ENCODE measurements at places on chromosomes 6 and 20.

GRCh38 chr20:40959325-40960092 is 69.1 kb upstream of the TOP1 start:
- DNase-seq = no peak

GRCh38 chr20:33670715-33671499 is 3.3 kb downstream of the NECAB3 start:
- no peak for DNase-seq

DNA sequence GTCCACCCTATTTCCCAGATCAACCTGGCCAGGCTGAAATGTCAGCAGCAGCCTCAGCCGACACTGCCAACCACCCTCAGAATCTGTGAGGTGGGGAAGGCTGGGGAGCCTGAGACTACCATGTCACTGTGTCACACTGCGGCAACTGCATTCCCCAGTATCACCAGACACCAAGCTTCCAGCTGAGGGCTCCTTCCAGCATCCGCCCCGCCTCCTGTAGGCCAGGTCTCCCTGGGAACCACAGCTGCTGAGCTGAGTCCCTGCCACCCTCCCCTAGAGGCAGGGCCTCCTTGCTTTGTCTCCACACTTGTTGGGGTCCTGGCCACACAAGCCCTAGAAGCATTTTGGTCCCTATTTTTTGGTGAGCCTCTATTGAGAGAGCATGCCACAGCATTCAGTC is 115.7 kb downstream of the UNC5CL start:
- no peak for DNase-seq

GRCh38 chr6:5866547-5867051 is 140.1 kb downstream of the NRN1 start:
- no peak for DNase-seq

GRCh38 chr20:24991897-24992486 is 559 bp downstream of the APMAP start:
- no peak for DNase-seq

- DNase-seq = no peak
Observed at GRCh38 chr20:5065166-5065878, 54.4 kb downstream of the PCNA start.

GRCh38 chr20:47300071-47300470 is 56.4 kb downstream of the ZMYND8 start:
- no peak for DNase-seq

DNA sequence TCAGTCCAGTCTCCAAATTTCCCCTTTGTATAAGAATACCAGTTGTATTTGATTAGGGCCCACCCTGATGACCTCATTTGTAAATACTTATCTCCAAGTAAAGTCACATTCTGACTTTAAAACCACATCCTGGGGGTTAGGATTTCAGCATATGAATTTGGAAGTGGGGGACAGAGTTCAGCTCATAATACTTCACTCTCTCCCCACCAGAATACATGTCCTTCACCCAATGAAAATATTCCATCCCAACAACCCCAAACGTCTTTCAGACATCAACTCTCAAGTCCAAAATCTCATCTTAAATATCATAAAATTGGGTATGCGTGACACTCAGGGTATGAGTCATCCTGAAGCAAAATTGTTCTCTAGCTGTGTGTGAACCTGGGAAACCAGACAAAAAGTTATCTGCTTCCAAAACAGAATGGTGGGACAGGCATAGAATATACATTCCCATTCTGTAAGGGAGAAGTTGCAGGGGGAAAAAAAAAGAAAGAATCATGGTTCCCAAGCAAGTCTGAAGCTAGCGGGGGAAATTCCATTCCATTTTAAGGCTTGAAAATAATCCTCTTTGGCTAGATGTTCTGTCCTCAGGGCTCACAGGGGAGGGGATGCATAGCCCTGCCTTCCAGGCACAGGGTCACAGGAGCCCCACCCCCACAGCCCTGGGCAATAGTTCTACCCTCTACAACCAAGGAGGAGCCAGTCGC is 113.9 kb downstream of the ADAT2 start:
- DNase-seq = no peak

GRCh38 chr20:59149678-59150504 is 13.7 kb upstream of the ZNF831 start:
- peak; percentile 52 for DNase-seq

DNA sequence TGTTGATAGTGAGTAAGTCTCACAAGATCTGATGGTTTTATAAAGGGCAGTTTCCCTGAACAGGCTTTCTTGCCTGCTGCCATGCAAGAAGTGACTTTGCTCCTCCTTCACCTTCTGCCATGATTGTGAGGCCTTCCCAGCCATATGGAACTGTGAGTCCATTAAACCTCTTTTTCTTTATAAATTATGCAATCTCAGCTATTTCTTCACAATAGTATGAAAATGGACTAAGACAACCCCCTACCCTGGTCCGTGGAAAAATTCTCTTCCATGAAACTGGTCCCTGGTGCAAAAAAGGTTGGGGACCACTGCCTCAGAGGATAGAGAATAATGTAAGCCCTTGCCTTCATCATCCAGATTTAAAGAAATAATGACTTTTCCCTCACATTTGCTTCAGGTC is 861.3 kb downstream of the QKI start:
- DNase-seq = no peak

GRCh38 chr20:17916433-17916891 is 52.1 kb downstream of the SNX5 start:
- no peak for DNase-seq

- no peak for DNase-seq
Observed at GRCh38 chr6:117818449-117818848, 88.6 kb upstream of the SLC35F1 start.
